ENCODE measurements at places on chromosomes 3 and 15.
A peak's percentile ranks its signal among the peaks of the same experiment; 100 is the strongest.

DNA sequence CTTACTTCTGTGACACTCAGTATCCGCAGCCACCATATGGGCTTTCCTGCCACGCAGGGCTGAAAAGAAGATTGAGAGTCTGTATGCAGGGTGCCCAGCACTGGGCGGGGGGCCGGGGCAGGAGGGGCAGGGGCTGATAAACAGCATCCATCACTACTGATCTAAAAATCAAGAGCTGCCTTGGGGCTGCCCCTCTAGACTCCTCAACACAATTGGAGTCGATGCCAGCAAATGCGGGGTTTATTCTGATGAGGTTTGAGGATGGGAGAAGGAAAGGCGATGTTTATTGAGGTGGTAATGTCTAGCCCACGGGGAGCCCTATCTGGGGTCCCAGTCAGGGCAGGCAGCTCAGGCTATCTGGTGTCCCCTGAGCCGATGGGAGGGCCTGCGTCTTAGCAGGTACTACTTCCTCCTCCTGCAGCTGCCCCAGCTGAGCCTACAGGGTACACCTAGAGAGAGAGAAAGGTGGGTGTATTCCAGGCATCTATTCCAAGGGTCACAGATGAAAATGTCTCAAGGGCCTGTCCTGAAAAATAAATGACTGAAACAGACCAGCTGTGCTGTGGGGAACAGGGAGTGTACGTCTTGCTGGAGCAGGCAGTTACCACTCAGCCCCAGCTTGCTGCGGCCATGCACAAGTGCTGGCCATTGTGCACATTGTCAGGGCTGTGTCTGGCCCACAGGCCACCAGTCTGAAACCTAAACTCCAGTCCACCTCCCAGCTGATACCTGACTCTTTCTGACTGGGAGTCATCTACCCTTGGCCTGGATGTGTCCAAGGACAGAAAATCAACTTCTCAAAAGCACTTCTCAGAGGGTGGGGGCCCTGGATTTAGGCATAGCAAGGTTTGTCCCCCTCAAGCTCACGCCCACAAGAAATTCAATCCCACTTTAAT, 19.5 kb downstream of the ISG20 start:
- DNase-seq: no peak

DNA sequence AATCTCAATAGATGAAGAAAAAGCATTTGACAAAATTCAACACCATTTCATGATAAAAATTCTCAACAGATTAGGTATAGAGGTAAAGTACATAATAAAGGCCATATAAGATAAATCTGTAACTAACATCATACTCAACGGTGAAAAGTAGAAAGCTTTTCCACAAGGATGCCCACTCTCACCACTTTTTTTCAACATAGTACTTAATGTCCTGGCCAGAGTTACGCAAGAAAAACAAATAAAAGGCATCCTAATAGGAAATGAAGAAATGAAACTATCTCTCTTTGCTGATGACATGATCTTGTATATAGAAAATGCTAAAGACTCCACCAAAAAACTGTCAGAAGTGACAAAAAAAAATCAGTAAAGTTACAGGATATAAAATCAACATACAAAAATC, 33.0 kb downstream of the THBS1 start:
- DNase-seq: no peak

GRCh38 chr3:59106085-59106648, 56.3 kb upstream of the CFAP20DC start:
- DNase-seq: no peak

- DNase-seq: no peak
Measured at GRCh38 chr15:77025941-77026411, 31.1 kb downstream of the PSTPIP1 start.

DNA sequence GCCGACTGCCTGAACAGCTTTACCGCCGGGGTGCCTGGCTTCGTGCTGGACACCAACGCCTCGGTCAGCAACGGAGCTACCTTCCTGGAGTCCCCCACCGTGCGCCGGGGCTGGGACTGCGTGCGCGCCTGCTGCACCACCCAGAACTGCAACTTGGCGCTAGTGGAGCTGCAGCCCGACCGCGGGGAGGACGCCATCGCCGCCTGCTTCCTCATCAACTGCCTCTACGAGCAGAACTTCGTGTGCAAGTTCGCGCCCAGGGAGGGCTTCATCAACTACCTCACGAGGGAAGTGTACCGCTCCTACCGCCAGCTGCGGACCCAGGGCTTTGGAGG, 815 bp downstream of the SPINT1 start:
- DNase-seq: peak; percentile 39

DNA sequence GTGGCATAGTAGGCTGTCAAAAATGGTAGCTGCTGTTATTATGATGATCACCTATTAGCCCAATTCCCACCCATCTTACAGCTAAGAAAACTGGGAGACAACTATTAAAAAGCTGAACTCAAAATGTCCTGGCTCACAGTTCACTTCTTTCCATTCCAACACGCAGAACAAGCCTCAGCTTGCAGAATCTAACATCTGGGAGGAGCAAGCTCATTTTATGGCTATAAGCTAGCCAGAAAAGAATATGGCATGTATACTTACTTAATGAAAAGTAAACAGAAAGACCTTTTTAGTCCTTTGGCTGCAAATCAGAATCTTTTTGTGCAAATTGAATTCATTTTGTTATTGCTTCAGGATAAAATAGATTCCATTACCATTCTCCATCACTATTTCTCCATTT, 34.8 kb upstream of the CFAP20DC start:
- DNase-seq: no peak

DNA sequence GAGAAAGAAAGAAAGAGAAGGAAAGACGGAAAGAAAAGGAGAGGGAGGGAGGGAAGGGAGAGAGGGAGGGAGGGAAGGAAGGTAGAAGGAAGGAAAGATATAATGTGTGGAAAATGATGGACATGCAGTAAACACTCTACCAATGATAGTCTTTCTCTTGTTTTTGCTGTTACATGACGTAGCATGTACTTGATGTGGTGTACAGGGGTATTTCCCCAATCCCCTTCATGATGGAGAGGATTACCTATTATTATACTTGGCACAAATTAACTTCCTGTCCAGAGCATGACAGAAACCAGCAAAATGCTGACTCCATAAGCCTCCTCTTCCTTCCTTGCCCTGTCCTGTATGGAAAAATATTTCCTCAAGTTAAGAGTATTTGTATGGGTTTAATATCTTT, 124.4 kb downstream of the B3GALNT1 start:
- DNase-seq: peak; percentile 10

GRCh38 chr3:56919137-56919796, 117.5 kb upstream of the ARHGEF3 start:
- no peak for DNase-seq

GRCh38 chr3:178513546-178514380, 22.5 kb upstream of the KCNMB2 start:
- no peak for DNase-seq

GRCh38 chr3:139627759-139628158, 50.0 kb downstream of the NMNAT3 start:
- no peak for DNase-seq

GRCh38 chr3:143973259-143974021, 1.8 kb downstream of the DIPK2A start:
- DNase-seq: no peak

GRCh38 chr3:187044867-187045552, 94.3 kb downstream of the RPL39L start:
- no peak for DNase-seq

DNA sequence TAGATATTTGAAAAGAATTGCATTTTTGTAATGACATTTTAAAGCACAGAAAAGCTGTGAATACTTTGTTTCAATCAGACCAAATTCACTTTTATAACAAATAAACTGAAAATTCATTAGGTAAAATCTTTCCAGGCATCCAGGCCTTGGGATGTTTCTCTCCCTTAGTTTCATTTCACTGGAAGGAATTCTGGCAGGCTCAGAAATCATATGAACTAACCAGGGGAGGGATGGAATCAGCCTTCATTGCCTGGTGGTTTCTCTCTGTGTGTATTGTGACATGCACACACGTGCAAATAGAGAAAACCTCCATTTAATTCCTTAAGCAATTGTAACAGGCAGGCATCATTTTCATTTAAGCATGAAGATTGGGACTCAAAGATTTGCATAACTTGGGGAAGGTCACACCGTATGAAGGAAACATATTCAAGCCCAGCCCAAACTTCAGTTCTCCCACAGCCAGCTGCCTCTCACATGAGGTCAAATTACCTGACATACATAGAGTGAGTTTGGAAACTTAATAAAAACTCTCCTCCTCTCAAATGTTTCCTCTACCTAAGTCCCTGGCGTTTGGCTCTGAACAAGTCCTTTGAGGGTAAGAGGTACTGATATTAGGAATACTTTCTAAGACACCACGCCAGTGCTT, 376.1 kb upstream of the MCTP2 start:
- DNase-seq: no peak

GRCh38 chr3:24899901-24900603, 405.4 kb upstream of the THRB start:
- no peak for DNase-seq

DNA sequence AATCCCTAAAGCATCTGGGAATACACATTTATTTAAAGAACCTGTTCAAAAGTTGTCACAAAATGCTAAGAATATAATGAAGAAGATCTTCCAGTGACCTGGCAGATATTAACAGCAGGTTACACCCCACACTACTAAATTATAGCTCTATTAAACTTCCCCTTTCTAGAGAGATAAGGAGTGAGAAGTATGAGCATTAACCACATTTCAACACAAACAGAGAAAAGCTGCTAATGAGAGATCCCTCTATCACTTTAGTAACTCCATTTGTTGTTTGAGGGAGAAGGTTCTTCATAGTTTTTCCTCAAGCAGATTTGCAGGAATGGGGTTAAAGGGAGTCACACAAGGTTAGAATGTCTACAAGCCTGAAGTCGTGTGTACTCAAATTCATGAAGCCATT, 3.6 kb downstream of the COL8A1 start:
- DNase-seq: no peak

DNA sequence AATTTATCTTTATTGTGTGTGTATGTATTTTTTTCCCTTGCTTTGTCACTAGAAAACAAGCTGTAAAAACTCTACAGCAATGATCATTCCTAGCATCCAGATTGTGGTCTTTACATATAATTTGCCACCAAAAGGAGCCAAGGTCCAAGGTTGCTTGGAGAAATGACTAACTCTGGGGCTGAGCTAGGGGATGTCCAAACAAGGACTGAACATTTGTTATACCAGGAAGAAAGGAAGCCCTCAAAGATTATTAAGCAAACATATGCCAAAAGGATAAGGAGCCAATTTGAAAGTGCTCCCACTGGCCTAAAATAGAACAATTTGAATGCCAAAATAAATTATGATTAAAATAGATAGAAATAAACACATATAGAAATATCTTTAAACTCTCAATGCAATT, 293.3 kb downstream of the ZIC1 start:
- no peak for DNase-seq

DNA sequence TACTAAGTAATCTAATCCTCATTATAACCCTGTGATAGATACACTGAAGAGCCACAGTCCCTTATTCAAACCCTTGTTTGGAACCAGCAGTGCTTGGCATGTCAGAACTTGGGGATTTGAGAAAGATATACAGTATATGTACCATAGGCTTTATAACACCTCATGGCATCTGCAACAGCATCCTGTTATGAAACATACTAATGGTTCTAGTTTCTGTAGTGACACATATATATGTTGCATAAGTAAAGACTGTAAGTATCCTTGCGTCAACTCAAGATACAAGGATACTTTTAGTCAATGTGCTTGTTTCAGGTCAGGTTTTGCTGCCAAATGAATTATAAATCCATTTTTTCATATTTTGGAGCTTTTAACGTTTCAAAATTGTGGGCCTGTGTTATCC, 58.5 kb downstream of the CCNL1 start:
- no peak for DNase-seq

- DNase-seq: no peak
Measured at GRCh38 chr15:68374168-68374745, 57.7 kb downstream of the ITGA11 start.

GRCh38 chr3:86794361-86795065, 196.4 kb downstream of the VGLL3 start:
- DNase-seq: no peak

DNA sequence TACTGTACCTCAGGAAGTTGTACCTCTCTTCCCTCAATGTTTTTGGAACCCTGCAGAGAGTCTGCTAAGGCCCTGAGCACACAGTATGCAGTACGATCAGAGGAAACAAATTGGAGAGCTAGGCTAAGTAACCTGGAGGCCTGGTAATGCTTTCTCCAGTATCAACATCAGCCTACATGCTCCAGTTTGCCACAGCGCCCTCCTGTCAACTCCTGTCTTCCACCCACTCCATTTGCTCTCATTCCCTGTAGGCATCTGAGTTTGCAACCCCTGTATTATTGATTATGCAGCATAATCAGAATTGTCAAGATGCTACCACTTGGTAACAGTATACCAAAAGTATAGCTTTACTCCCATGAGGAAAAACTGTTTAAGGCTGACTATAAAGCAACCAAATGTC, 14.4 kb downstream of the POLG start:
- no peak for DNase-seq

DNA sequence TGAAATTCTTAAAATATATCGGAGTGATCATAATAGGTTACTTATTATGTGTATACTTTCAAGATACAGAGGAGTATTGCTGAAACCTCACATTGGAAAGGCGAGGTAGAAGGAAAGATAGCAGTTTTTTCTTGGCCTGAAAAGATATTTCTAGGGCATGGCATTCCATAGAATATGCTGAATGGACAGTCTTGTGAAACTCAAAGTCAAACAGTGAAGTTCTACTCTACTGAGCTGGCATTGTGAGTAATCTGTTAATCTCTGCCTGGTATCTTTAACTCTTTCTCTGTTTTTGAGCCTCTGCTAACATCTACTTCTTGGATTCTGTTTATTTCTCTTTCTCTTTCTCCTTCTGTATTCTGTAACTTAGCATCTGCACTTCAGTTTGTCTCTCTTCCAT, 176.3 kb upstream of the ZBTB20 start:
- DNase-seq: no peak

DNA sequence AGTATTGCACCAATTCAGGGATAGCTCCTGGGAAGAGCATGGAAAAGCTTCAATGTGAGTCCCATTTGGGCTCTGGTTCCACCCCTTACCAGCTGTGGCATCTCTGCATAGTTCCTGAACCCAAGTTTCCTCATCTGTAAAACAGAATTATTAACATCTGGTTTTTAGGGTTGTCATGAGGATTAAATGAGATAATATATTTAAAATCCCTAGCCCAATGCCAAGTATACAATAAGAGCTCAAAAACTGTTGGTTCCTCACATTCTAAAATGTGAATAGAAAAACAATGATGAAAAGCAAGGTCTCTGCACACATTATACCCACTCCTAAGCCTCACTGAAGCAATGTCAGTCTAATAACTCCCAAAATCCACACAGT, 237.3 kb upstream of the WNT5A start:
- no peak for DNase-seq

GRCh38 chr15:70486012-70486411, 277.3 kb downstream of the UACA start:
- no peak for DNase-seq

DNA sequence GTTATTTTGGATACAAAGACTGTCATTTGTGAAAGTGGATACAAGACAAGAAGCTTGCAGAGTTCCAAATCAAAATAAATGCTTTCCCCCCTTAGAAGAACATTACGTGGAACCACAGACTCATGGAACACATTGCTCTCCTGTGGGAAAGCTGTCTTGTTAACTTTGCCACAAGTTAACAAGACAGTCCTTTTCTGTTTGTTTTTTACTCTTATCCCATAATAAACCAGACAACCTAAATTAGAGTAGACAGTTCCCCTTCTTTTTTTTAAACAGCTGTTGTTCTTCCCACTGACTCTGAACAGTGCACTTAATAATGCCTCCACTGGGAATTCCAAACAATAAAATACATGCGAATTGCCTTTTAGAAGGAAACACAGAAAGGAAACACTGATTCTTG, 255.3 kb upstream of the UBE2E2 start:
- DNase-seq: no peak
